ENCODE measurements at places on chromosomes 3 and 15.

DNA sequence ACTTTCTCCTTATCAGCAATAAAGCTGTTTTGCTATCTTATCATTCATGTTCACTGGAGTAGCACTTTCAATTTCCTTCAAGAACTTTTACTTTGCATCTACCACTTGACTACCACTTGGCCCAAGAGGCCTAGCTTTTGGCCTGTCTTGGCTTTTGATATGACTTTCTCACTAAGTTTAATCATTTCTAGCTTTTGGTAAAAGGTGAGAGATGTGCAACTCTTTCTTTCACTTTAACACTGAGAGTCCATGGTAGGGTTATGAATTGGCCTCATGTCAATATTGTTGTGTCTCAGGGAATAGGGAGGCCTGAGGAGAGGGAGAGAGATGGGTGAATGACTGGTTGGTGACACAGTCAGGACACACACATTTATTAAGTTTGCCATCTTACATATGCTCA, 31.0 kb upstream of the FAM3D start:
- DNase-seq = no peak

GRCh38 chr3:99579246-99579645, 59.1 kb upstream of the COL8A1 start:
- no peak for DNase-seq

DNA sequence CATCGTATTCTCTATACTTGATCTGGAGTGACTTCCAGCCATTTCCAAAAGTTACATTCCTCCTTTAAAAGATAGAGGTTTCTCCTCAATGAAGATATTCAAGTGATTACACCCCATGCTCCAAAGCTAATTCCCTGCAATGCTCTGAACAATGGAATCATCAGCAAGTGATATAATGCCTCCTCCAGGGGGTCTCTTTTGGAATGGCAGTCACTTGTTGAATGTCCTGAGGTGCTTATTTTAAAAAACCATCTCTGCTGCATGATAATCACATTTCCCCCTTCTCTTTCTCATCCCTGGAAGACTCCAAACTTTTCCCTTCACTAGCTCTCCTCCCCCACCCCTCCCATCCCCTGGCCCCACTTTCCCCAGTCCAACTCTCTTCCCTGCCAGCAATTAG, 2.6 kb downstream of the LHFPL4 start:
- no peak for DNase-seq

DNA sequence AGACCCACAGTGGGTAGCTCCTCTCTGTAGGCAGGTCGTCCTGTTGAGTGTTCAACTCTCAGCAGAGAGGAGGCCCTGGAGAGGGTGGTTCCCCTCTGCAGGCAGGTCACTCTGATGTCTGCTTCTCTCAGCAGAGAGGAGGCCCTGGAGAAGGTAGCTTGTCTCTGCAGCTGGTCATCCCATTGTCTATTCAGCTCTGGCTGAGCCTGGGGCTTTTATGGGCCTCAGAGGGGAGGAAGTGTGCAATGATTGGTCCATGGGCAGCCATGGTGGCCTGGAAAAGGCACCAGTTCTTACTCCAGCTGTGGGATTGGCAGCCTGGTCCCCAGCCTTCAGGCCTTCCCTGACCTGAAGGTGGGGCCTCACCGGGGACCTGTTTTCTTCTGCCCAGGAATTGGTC, 52.9 kb downstream of the PPCDC start:
- DNase-seq = no peak
